Eye (tissue), 1 donor: ENCODE measurements at places on chromosomes 1 and 21.
A peak's percentile ranks its signal among the peaks of the same experiment; 100 is the strongest.

DNA sequence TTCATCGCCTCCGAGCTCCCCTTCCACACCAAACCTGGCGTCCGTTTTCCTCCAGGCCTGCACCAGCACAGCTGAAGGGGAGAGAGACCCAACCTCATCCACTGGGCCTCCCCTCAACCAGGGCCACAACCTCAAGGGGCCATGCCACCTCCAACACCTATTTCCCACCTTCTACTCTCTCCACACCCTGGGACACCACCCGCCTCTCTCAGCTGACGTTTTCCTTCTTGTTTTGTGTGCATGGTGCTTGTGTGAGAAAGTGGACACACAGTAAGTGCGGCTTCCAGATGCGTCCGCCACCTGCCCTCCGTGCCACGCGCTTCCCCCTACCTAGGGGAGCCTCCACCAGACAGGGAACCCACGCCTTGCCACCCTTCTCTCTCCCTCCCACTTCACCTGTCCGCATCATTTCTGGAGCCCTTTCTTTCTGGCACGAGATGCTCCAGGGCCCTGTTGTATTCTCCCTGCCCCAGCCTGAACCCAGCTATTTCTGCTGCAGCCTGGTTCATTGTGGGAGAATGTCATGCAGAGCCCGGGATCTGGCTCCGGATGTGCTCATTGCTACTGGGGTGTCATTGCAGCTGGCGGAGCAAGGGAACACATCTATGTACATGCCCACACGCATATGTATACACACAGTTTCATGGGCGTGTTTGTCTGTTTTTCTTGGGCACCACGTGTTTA is 1.3 kb upstream of the GNB1 start:
- DNase-seq = no peak

DNA sequence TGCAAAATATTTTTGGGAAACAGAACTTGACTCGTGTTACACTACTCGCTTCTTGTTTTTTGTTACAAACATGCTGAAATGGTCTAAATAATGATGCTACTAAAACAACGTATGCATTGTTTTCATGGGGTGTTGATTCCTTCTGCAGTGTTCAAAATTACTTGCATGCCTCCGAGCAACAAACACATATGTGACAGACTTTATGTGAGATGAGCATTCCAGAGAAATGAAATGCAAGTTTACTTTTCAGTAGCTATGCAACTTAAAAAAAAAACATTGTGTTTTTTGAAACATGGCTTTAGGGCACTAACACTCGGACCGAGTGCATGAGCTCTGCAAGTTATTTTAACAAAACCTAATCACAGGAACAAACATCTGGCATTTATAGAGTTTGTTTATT is 84.8 kb downstream of the CAMTA1 start:
- peak; percentile 35 for DNase-seq

- no peak for DNase-seq
Observed at GRCh38 chr1:225364439-225364838, 63.4 kb downstream of the LBR start.

DNA sequence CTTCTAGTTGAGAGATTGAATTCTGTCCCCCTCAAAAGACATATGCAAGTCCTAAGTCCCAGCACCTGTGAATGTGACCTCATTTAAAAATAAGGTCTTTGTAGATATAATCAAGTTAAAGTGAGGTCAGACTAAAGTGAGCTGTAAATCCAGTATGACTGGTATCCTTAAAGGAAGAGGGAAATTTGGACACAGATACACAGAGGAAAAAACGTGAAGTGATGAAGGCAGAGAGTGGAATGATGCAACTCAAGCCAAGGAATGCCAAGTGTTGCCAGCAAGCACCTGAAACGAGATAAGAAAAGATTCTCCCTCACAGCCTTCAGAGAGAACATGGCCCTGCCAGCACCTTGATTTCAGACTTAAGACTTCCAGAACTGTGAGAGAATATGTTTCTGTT is 444.7 kb upstream of the VAMP3 start:
- no peak for DNase-seq

- no peak for DNase-seq
Observed at GRCh38 chr1:149936170-149936991, at the start of gene MTMR11. Gene MTMR11 (minus strand): TSS chr1:149936879. CDS start chr1:149936647, 232 bp downstream.

GRCh38 chr1:47513393-47513792 is 75.5 kb downstream of the FOXD2 start:
- DNase-seq = no peak

GRCh38 chr1:99957818-99958217 is 12.0 kb upstream of the SLC35A3 start:
- no peak for DNase-seq

GRCh38 chr1:13461977-13462376 is 51.7 kb downstream of the PRAMEF20 start:
- DNase-seq = no peak

GRCh38 chr1:16076031-16076864 is 2.8 kb upstream of the FAM131C start:
- no peak for DNase-seq

- no peak for DNase-seq
Observed at GRCh38 chr1:99457381-99458165, 188.3 kb upstream of the PALMD start.

GRCh38 chr1:157034137-157034800 is 11.3 kb downstream of the ARHGEF11 start:
- peak; percentile 7 for DNase-seq

- peak; percentile 57 for DNase-seq
Observed at GRCh38 chr1:154419620-154420571, 14.8 kb downstream of the IL6R start.

DNA sequence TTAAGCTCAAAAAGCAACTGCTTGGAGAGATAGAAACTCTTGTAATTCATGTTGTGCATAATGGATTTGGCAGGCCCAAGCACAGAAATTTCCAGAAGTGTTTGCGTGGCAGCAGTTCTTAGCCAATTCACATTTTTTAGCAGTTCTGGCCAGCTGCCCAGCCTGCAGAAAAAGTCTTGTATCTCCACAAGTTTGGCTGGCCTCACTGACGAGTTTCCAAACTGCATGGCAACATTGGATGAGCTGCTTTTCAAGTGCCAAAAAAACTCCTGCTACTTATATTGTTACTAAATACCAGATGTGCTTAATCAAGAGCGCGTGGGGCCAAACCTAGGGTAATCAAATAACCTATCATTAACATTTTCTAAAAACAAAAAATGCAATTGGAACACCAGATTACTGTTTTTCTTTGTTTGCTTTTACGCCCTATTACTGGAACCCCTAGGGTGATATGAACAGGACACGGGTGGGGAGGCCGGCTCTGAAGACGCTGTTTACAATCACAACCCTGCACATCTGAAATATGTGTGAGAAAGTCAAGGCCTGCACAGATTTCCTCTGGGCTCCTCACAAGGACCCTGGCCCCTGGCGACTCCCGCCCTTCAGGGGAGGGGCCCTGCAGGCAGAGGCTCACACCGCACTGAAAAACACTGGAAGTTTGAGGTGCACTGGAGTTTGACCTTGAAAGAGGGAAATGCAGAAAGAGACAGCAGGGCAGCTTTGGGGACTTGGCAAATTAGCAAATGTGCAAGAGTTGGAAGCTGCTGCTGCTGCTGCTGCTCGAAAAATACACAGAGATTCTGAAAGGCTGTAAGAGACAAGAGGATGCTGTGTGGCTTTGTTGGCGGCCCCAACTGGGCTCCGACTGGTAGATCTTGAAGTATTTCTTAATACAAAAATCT is 55.2 kb upstream of the TARBP1 start:
- DNase-seq = peak; percentile 93

- DNase-seq = no peak
Observed at GRCh38 chr1:109873278-109874175, 37.1 kb upstream of the CSF1 start.

DNA sequence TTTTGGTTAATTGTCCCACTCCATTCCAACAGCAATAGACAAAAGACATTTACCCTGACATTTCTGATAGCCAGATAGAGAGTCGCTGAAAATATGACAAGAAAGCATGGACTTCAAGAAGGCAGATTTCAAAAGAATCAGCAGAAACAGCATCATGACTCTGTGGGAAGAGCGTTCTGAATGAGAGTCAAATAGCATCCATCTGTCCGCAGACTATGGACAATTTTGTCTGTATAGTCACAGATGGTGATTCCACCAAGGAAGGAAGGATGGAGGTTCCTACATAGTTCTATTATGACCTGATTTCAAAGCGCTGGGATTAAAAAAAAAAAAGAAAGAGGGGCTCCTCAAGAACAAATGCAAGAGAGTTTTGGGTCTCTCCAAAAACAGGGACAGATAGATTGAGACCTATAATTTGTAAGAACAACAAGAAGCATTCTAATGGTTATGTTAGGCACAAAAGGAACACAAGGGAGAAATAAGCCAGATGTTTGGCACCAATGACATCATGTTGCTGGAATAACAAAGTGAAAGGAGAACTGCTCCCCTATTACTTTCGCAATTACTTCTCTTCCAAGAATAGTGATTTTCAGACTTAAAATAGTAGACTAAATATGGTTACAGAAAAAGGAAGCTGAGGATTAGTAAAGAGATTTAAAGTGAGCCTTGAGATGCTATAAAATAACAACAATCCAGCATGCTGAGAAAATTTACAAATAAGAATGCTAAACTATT is 28.5 kb downstream of the NIBAN1 start:
- no peak for DNase-seq

DNA sequence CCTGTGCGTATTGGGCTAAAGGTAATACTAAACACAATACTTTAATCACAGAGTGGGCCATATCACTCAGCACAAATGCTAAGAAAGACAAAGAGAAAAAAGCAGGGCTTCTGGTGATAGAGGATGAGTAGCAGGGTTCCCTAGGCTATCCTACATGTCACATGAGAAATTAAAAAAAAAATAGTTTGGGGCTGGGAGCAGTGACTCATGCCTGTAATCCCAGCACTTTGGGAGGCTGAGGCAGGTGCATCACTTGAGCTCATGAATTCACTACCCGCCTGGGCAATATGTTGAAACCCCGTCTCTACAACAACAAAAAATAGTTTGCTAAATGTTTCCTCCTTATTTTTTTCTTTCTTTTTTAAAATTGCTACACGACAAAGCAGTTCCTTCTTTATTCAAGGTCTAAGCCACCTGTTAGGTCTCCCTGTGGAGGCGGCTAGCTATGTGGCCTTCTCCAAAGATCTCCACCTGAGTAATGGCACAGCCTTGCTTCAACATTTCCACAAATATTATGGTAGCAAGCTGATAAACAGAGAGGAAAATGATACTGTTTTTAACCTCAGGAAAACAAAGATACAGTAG is 1.5 kb downstream of the ENSA start:
- DNase-seq = no peak

DNA sequence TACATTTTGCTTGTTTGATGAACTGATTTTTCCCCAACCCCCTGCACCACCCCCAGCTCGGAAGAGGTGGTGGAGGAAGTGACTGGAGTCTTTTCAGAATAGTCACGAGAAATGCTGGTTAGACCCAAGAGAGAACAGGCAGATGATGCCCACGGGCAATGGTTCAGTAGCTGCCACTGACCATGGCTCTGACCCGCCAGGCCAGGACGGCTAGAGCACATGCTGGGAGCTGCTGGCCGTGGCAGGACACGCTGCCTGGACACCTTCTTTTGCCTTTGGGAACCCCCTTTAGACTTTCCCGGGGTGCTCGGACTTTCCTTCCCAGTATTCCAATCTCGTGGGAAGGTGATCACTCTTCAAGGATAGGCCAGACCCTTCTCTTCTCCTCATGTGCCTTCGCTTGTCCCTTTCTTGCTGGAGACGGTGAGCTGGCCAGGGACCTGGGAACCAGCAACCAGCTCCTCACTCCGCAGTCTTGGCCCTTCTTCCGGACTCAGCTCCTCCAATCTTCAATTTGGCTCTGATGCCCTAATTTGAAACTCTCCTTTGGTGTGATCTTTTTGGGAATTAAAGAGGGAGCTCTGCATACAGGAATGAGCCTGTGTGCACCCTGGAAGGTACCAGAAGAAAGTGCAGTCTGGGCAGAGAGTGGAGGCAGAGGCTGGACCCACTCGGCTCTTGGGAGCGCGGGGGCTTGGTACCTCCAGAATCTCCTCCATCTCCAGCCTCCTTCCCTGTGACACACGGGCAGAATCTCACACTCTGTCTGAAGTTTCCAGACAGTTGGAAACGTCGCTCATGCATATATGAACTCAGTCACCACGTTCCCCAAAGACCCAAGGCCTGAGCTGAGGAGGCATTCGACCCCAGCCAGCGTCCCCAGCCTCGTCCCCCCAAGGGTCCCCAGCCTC is 4.0 kb upstream of the PDE9A start:
- DNase-seq = no peak

DNA sequence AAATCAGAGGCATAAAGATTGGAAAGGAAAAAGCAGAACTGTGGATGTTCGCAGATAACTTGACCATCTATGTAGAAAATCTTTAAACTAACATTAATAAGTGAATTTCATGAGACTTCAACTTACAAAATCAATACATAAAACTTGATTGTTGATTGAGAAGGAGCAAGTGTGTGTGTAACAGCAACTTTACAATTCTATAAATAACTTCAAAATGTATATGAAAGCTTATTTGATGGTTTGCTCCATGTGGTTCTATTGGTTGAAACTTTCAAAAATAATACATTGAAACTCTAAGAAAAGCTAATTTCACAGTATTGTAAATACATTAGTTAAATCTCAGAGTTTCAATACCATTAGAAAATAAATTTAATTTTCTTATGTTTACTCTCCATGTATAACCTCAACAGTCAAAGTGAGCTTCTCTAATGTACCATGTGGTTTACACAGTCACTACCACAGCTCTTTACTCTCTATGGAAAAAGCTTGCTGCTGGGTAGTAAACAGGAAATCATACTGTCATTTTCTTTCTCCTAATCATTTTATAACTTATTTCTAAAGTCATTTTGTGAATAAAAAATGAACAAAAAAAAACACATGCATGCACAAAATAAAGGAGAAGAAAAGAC is 12.0 kb downstream of the AKT3 start:
- no peak for DNase-seq

- no peak for DNase-seq
Observed at GRCh38 chr21:36160850-36161178, 4.2 kb downstream of the DOP1B start.

DNA sequence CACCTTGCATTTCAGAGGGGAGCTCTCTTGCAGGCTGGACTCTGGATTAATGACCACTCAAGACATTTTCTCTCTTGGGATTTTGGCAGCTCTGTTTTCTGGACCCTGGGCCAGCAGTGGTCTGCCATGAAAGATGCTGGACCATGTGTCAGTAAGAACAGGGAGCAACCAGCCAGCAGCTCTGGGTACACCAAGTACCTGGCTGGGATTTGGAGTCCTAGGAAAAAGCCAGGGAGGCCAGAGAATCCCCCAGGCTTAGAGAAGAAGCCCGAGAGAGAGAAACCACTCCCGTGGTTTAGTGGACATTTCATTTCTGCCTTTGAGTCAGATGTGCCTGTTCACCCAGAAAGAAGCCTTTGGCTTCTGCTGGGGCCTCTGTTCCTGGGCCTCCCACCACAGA is 2.5 kb downstream of the NFASC start:
- no peak for DNase-seq

- no peak for DNase-seq
Observed at GRCh38 chr1:160795951-160796383, at the start of gene LY9. Gene LY9 (plus strand): TSS chr1:160796174. CDS start chr1:160796188, 14 bp downstream.

DNA sequence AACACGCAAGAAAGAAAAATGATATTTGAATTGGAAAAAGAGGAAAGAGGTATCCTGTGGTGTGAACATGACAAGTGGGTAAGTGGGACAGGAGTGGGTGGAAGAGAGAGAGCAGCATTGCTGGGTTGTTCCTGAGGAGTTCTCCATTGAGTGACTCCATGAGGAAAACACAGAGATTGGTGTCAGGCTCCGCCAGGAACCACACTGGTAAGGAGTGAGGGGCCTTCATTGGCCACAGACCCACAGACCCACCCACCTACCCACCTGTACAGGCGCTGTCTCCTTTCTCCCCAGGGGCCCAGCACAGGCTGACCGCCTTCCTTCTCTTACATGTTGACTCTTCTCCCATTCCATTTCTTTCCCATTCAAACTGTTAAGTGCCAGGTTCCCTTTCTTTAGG is 20.9 kb downstream of the S100A7A start:
- DNase-seq = no peak

- DNase-seq = no peak
Observed at GRCh38 chr1:205746757-205747412, 3.1 kb downstream of the NUCKS1 start.
